Naive thymus-derived CD4-positive, alpha-beta T cell (primary cell): ENCODE measurements at places on chromosomes 3 and 15. TPM values are rescaled to one million over a fixed set of nuclear protein-coding genes. Genes with fewer than 3 reads are reported as not detected.

DNA sequence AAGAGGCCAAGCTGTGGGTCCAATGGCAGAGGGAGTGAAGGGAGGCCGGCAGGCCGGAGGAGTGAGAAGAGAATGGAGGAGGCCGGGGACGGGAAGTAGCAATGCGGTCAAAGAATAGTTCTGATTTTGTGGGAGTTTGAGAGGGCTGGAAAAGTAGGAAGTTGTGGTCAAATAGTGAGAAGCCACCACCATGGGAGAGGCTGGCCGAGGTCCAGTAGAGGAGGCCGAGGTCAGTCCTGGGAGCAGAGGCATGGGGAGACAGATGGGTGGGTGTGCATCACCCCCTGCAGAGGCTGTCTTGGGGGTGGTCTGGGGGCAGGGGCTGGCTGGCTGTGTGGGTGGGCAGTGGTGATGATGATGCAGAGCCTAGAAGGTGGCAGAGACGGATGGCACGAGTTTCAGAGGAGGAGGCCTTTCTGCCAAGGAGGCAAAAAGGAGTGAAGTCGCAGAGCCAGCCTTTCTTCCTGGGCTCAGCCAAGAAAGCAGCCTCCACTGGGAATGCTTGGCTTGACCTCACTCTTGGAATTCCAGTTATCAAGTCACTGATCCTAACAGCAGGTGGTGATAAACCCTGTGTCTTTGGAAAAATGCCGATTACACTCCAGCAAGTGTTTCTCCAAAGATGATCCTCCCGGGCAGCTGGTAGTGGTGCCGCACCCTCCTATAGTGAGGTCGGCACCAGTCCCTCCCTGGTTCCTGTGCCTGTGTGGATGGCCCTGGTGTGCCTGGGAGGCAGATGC is 57.3 kb downstream of the ARNT2 start:
- DNase-seq = no peak

GRCh38 chr3:181710345-181711291 is 1.1 kb upstream of the SOX2 start:
- no peak for DNase-seq

DNA sequence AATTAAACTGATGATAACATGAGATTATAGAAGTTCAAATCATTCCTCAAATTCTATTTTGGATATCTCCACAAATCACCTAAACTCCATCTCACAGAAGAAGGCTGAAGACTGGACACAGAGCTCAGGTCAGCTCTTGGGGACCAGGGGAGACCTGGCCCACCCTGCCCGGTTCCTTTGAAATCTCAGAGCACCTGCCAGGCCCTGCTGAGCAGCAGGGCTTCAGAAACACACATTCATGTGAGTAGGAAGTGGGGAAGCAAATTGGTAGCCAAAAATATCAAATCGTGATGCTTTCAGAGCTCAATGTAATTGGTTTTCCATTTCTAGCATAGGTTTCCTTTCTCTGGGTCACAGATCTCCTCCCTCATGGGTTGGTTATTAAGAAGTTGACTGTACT is 76.2 kb downstream of the OCA2 start:
- DNase-seq = no peak

GRCh38 chr15:82649226-82649999 is 2.2 kb upstream of the CPEB1 start:
- DNase-seq = no peak

GRCh38 chr3:49899815-49900214 is 3.9 kb downstream of the MST1R start:
- no peak for DNase-seq

- no peak for DNase-seq
Observed at GRCh38 chr15:69344238-69344637, 45.5 kb downstream of the PAQR5 start.

DNA sequence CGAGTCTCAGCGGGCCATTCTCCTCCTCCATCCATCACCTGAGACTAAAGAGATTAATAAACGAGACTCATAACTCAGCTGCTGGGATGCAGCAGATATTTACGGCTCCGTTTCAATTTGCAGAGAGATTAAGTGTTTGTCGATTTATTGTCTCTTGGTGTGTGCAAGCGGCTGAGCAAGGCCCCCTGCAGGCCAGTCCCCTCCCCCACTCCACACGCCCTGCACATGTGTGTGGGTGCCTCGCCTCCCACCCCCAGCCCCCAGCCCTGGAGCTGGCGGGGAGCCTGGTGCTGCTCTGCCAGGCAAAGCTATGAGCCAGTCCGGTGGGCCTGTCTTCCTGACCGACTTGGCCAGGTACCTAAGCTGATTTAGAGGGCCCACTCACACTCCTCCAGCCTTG is 63.0 kb downstream of the CYP11A1 start:
- DNase-seq = no peak

- no peak for DNase-seq
Observed at GRCh38 chr3:128383316-128384235, 83.1 kb downstream of the DNAJB8 start.

- no peak for DNase-seq
Observed at GRCh38 chr3:33063651-33064051, 33.3 kb downstream of the GLB1 start.

- DNase-seq = peak; percentile 70
Observed at GRCh38 chr3:10194328-10195071, 29.8 kb downstream of the IRAK2 start.

Gene CLEC3B
- 0.75 TPM in 1 of 2 replicates, not detected in the other for total RNA-seq

Gene IGF2BP2
- 0.15 and 0.39 TPM in 2 replicates for total RNA-seq

Gene MAGEF1
- 9.0 TPM for total RNA-seq

Gene RPUSD2
- 15.5 TPM for total RNA-seq

Gene GHSR
- not detected for total RNA-seq
